Mesenchymal stem cell (in vitro differentiated cells and primary cell): ENCODE measurements at places on chromosomes 7 and 10.
A peak's percentile ranks its signal among the peaks of the same experiment; 100 is the strongest.

GRCh38 chr10:132962623-132963429 lies 20.5 kb upstream of the CFAP46 start:
- no peak for DNase-seq

DNA sequence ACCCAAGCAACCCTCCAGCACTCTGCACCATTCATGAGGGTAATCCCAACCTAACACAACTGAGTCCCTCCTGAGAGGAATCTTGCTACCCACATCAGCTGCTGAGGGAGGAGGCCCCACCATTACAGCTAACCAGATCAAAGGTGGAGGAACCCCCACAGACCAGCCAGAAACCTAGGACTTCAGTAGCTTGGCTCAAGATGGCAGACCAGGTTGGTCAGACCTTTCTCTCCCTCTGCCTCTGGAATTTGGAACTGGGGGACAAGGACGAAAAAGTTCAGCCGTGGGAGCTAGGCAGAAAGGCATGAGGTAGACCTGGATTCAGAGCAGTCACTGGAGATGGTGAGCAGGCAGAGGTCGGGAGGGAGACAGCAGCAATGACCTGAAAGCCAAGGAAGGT lies 101.3 kb upstream of the CACUL1 start:
- no peak for DNase-seq

- DNase-seq = no peak
These were observed 45.5 kb upstream of the BET1 start for GRCh38 chr7:94049615-94050014.

GRCh38 chr7:91201442-91202113 lies 62.7 kb upstream of the FZD1 start:
- no peak for DNase-seq

- DNase-seq = peak; percentile 2
These were observed 59.4 kb downstream of the CALCR start for GRCh38 chr7:93515144-93515543.

GRCh38 chr10:85642421-85643170 lies 724.0 kb downstream of the GRID1 start:
- peak; percentile 83 for DNase-seq

DNA sequence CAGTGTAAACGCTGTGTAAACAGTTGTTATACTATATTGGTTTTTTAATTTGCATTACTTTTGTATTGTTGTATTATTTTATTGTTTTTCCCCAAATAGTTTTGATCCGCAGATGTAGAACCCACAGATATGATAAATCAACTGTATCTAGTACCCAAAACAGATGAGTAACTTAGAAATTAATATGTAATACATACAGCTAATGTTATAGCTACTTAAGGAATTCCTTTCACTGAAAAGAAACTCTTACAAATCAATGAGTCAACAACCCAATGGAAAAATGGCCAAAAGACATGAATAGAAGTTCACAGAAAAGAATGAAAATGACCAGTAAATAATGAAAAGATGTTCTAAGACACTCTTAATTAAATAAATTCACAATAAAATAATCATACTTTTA lies 32.3 kb upstream of the ARL4A start:
- no peak for DNase-seq

DNA sequence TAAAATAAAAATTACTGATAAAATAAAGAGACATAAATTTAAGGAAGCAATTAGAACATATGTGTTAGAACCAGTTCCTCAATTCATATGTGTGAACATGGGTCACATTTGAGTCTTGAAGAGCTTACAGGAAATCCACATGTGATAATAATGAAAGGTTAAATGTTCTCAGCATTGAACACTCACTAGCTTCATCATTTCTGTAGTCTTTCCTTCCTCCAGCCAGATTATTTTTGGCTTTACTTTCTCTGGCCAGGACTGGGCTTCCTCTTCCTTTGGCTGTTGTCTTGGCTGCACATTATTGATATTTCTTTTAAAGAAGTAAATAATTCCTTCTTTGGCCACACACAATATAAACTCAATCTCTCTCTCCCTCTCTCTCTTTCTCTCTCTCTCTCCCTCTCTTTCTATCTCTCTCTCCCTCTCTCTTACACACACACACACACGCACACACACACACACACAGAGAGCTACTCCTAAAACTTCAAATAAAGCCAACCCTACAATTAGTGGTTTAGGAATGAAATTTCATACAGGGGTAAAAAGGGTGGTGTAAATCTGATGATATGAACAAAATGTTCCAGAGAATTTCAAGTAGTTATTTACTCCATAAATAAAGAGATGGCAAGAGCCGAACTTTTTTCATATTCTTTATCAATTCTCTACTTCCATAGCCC lies 171.2 kb downstream of the REEP3 start:
- DNase-seq = no peak

DNA sequence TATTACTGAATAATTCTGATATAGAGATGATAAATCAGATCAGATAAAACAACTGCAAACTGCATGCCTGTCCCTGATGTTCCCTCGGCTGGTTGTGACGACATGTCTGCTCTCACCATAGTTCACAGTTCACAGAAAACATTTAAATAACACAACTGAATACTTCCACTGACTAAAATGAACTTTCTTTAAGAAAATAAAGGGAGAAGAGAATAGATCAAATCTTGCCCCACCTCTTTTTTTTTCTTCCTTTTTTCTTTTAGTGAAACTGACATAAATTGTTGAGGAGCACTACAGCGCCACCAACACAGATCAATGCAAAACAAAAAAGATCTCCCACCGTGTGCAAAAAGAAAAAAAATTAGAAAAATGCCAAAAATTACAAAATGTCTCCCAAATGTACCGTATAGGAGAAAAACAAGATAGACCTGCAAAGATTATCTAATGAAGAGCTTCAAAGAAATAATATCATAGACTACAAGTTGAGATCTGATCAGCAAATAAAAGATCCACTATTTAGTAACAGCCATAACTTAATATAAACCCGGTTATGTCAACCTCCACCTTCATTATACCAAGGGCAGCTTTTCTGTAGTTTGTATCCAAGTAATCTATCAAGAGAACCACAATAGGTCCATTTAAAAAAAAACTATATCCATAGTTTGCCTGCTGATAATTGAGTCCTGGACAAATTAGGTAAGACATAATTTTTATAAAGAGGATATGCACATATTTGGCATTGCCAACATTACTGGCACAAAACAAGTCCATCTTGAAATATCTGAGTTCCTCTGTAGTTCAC lies 30.7 kb upstream of the EPC1 start:
- DNase-seq = peak; percentile 65

- no peak for DNase-seq
These were observed 896.0 kb downstream of the LRMDA start for GRCh38 chr10:76327441-76327840.

GRCh38 chr7:109354000-109354399 lies 784.3 kb downstream of the DNAJB9 start:
- DNase-seq = no peak

GRCh38 chr10:69466689-69467088 lies 15.4 kb downstream of the TSPAN15 start:
- no peak for DNase-seq

GRCh38 chr7:22853674-22854157 lies 31.1 kb upstream of the TOMM7 start:
- DNase-seq = no peak

- no peak for DNase-seq
These were observed 195.5 kb upstream of the ZNF32 start for GRCh38 chr10:43844221-43844620.

DNA sequence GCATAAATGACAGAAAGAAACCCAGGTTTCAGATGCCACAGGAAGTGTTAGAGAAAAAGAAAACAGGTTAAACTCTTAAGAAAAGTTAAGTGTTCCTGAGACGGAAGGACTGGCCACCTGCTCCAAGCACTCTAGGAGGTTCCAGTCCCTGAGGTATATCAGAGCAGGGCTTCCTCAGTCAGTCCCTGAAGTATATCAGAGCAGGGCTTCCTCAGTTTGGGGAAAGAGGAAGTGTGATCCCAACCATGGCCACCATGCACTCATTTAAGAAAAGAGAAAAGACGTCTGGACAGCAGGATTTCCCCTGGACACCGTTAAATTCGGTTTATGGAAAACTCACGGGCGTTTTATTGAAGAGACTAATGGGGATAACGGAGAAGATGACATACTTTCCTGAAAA lies 133.4 kb upstream of the PFKP start:
- no peak for DNase-seq

DNA sequence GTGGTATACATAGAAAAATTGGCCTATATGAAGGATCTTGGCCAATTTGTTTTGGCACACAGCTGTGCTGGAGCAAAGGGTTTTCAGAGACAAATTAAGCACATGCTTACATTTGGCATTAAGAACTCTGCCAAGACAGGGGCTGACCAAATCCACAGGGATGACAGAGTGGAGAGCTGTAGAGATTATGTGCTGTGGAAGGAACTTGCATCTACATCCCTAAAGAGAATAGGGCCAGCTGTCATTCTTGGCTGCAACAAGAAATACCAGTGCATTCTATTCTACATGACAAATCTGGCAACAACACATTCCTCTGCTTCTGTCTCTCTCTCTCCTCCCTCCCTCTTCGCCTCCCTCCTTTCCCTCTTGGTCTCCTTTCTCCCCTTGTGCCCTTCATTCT lies 75.6 kb downstream of the POM121L12 start:
- DNase-seq = no peak

DNA sequence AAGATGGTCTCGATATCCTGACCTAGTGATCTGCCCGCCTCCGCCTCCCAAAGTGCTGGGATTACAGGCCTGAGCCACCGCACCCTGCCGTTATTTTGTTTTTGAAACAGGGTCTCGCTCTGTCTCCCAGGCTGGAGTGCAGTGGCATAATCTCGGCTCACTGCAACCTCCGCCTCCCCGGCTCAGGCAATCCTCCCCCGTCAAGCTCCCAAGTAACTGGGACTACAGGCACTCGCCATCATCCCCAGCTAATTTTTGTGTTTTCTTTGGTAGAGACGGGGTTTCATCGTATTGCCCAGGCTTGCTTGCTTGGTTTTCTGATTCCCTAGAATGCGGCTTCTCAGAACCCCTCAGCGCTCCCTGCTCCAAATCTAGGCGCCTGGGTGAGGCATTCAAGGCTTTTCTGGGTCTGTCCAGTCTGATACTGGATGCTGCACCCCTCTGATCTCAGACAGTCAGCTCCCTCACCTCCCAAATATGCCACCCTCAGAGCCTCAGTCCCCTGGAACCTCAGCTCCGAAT lies 1.3 kb downstream of the TFR2 start:
- DNase-seq = no peak

DNA sequence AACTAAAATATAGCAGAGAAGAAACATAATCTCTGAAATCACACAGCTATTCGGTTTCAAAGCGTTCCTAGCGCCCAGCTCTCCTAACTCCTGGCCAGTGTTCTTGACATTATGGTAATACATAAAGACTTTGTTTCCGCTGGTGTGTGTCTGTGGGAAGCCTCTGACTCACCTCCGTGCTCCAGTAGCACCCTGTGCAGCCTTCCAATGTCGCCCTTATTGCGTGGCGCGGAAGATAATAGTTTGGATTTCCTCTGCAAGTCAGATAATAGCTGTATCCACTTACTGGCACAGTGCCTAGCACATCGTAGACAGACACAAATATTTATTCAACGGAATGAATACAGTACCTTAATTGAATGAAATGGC lies 570 bp downstream of the BMS1 start:
- DNase-seq = peak; percentile 74

DNA sequence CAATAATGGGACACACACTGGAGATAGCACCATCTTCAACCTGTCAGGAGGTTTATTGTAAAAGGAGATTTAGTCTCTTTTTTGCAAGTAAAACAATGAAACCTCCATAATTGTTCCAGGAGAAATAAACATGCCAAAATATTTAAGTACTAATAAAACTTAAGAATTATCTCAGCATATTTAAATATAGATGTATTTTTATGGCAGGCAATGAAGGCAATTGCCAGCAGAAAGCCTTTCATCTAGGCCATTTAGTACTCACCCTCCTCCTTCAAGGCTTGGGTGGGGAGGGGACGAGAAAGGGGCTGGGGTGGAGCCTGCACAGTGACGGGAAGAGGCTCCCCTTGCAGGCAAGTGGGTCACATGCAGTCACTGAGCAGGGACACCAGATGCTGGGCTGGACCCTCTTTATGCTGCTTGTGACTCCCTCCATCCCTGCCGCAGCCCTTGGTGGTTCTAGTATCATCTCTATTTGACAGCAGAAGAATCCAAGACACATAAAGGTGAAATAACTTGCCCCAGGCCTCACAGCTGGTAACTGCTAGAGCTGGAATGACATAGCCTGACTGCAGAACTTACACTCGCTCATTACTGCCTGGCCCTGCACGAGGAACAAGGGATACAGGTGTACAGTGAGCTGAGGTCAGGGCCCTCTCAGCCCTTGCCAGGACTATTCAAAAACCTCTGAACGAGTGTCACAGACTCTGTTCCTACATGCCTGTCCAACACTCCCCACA lies 449.5 kb upstream of the ZMIZ1 start:
- DNase-seq = no peak

- DNase-seq = no peak
These were observed 180.7 kb upstream of the KLF14 start for GRCh38 chr7:130914554-130915294.

- peak; percentile 35 for DNase-seq
These were observed 121.2 kb upstream of the AFAP1L2 start for GRCh38 chr10:114525368-114525949.
